Thymus (tissue), 14 donors: ENCODE measurements at places on chromosomes 11 and 22.

DNA sequence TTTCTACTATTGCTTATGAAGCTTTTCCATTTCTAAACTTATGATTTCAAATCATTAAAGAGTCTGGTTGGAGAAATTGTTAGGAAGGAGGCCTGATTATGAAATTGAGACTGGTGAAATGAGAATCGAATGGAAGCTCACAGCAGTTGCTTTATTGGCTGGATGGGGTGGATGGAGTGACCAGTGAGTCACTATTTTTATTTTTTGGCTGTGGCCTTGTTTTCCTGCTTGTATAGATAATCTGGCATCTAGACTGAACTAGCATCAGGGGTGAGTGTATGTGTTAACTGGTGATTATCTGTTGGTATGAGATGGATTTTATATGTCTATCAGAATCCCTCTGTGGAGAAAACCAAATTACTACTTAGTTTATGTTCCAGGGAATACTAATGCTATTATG, 36.2 kb downstream of the UVRAG start:
- DNase-seq = no peak

- no peak for DNase-seq
Observed at GRCh38 chr11:65108469-65109123, 3.1 kb upstream of the TM7SF2 start.

DNA sequence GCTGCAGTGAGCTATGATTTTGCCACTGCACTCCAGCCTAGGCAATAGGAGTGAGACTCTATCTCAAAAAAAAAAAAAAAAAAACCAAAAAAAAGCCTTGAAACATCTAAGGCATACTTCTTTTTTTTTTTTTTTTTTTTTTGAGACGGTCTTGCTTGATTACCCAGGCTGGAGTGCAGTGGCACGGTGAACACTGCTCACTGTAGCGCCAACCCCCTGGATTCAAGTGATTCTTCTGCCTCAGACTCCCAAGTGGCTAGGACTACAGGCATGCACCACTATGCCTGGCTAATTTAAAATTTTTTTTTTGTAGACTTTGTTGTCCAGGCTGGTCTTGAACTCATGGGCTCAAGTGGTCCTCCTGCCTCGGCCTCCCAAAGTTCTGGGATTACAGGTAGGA, 19.5 kb downstream of the ARFGAP3 start:
- no peak for DNase-seq

DNA sequence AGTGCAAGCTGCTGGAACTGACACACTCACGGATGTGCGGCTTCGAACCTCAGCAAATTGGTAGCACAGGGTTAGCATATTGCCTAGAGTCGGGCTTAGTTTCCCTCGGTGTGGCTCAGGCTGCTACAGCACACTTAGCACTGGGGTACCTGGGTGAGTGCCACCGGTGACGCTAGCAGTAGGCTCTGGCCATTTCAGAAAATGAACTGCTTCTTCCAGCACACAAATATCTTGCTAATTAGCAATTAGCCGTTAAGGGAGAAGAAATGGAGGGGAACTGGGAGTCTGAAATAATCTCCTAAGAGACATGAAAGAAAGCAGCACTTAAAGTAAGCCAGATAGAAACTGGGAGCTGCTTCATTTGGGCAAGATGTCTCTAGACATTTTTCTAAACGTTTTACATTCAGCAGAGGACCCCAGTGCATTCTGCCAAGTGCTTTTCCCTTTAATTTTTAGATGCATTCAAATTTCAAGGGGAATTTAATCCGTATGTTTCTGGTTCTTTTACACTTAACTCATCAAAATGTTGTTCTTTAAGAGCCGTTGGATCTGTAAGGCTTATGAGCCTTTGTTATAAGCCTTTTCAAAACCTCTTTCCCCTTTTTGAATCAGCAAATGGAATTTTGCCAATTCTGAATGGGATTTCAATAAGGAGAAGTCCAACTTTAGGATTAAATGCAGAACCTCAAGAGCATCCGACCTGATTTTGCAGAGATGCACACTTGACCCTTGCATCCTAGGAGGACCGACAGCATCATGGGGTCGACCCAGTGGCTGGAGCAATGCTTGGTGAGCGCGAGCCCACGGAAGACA, 708.1 kb downstream of the NTM start:
- no peak for DNase-seq

DNA sequence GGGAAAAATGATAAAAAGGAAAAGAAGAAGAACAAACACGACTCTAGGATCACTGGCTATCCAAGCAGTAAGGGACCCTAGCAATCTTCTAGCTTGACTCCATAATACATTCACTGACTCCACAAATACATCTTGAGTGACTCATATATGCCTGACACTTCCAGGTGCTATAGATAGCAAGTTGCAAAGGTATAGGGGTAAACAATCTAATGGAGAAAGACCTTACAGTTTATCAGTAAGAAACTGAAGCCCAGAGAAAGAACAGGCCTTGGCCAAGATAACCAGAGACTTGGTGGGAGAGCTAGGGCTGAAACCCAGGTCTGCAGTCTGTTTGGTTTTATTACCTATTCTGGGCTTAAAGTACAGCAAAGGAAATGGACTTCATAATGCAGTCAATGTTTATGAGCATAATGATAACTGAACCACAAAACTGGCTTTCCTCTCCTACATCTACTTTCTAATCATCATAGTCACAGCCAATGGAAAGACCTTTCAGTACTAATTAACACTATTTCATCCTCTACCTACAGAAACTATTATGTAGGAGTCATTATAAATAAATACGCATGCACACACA, 19.7 kb upstream of the SLC5A1 start:
- no peak for DNase-seq

DNA sequence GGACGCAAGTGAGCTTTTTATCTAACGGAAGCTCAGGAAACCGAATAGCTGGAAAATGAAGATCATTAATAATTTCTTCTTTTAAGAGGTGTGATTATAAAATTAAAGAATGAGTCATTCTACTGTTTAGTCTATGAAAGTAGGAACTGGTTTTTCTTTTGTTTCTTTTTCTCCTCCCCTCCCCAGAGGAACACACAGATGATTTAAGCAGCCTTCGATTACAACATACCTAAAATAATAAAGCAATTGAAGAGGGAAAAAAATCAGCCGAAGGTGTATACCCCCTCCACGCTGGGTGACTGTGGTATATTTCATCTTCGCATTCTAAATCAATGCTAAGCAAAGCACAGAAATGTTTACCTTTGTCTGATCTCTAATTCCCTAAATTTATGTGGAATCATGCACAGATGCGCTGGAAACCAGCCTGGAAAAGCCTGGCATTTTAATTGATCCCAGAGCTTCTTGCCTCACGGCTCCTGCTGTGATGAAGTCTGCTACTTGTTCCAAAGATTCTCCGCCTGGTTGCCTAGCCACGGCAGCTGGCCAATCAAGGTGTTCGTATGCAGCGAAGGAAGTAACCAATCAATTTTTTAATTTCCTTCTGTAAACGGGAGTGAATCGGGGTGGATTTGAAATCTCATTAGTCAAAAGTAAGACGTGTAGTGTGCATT, 133.9 kb downstream of the FANCF start:
- no peak for DNase-seq

GRCh38 chr11:19721176-19721575, 8.5 kb downstream of the NAV2 start:
- DNase-seq = no peak

DNA sequence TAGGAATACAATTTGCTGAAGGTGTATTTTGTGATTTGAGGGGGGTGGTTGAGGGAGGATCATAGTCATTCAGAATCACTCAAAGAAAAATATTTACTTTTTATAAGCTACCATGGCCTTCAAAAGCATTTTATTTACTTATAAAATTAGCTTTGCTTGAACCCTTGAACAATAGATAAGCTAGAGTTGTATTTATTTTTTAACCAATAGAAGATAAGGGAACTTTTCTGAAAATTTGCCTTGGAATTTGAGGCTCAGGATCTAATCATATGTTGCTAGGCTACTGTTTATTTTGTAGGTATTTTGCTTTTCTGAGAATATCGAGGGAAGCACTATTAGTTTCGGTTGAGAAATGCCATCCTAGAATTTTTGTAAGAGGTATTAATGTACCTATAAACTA, 82.1 kb downstream of the EMSY start:
- no peak for DNase-seq

DNA sequence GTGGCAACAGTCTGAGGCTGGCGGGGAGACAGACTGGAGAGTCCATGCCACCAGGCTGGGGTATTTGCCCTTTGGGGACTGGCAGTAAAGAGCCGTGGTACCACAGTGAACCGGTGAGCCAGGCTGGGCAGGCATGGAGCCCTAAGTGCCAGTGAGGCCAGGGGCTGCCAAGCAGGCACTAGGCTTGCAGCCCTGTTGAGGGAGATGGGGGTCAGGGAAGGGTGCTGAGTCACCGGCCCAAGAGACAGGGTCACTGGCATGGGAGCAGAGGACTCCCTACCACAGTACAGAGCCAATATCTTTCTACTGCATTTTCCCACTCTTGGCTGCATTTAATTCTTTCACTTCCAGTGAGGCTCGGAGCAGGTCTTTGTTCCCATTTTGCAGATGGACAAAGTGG, 30.7 kb upstream of the TEF start:
- DNase-seq = no peak

GRCh38 chr11:95156133-95156721, 66.6 kb downstream of the ENDOD1 start:
- no peak for DNase-seq

DNA sequence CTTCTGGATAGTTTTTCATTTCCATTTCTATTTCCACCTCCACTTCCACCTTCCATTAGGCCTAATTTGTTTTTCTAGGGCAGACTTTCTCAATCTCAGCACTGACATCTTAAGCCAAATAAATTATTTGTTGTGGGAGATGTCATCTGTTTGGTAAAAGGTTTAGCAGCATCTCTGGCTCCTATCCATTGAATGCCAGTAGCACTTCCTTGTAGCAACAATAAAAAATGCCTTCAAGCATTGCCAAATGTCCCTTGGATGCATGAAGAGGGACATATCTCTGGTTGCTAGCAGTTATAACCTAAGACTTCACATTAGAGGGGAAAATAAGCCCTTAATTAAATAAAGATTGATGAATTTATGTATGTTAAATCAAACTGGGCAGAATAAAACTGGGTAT, 1.9 kb downstream of the OR52A5 start:
- DNase-seq = no peak

DNA sequence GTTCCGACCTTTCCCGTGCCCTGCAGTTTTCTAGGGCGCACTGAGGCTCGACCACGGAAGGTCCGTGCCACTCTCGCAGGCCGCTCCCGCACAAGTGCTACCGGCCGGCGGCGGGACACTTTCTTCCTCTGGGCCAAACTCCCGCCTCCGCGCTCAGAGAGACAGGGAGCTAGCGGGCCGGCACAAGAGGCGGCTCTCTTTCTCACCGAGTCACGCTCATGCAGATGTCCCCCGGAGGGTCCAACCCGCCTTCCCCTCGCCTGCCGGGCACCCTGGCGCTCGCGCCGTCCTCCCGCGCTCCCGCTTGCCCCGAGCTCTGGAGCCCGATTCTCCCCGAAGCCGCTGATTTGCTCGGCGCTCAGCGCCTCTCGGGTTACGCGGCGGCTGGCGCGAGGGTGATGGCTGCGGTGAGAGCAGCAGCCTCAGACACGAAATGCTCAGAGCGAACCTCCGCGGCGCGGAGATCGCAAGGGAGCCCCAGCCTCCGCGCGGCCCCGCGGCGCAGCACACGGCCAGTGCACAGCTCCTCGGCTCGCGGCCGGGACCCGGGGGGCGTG, 1.0 kb downstream of the LMO1 start:
- peak; percentile 29 for DNase-seq

- no peak for DNase-seq
Observed at GRCh38 chr22:39598017-39598965, 27.7 kb downstream of the CACNA1I start.

DNA sequence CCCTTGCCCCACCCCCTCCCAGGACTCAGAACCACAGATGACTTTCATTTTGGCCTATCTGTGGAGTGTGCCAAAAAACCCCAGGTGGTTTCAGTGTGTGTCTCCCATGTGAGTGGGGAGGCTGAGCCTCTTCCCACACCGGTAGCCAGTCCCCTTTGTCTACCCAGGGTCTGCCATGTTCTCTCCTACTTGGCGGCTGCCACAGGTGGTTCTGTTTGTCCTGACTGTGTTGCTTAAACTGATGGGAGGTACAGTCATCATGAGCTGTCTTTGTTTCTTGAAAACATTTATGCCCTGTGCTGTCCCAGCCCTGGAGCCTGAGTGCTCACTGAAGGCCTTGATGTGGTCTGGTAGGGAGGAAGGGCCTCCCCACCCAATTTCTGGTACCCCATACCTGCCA, 39.7 kb upstream of the SUSD2 start:
- peak; percentile 54 for DNase-seq

GRCh38 chr11:131498631-131499160, 128.3 kb downstream of the NTM start:
- no peak for DNase-seq

DNA sequence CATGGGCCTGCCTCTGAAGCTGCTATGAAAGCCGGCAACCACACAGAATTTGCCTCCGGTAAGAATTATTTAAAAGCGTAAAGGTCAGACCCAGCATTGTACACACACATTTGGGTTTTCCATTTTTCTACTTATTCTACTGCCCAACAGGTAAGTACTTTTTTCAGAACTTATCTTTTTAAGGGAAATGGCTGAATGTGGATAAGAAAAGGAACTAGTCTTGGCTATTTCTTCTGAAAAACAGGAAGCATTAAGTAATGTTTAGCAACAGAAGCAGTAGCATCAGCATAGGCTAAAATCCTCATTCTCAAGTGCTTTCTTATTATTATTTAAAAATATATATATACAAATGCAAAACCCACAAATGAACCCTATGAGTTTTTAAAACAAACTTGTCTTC, 103.1 kb downstream of the MPPED2 start:
- DNase-seq = no peak

DNA sequence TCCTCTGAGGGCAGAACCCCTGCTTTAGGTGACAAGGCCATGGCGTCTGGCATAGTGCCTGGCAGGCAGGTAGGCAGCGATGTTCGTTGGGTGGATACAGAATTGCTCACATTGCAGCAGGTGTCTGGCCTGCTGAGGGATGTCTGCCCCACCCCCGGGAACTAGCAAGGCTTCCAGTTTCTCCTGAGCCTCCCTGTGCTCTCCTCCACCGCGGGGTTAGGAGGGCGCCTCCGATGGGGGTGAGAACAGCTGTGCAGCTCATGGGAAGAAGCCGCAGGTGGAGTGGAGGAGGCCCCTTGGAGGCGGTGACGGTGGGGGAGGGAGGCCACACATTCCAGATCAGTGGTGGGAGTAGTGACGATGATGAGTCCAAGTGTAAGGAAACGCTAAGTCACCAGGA, 48.3 kb upstream of the JAM3 start:
- no peak for DNase-seq

GRCh38 chr11:75654314-75654713, 14.5 kb downstream of the MAP6 start:
- DNase-seq = no peak
